Activated naive CD4-positive, alpha-beta T cell (primary cell): ENCODE measurements at places on chromosomes 2 and 18.

- no peak for DNase-seq
Observed at GRCh38 chr2:240586919-240587800, 626 bp downstream of the CAPN10 start.

DNA sequence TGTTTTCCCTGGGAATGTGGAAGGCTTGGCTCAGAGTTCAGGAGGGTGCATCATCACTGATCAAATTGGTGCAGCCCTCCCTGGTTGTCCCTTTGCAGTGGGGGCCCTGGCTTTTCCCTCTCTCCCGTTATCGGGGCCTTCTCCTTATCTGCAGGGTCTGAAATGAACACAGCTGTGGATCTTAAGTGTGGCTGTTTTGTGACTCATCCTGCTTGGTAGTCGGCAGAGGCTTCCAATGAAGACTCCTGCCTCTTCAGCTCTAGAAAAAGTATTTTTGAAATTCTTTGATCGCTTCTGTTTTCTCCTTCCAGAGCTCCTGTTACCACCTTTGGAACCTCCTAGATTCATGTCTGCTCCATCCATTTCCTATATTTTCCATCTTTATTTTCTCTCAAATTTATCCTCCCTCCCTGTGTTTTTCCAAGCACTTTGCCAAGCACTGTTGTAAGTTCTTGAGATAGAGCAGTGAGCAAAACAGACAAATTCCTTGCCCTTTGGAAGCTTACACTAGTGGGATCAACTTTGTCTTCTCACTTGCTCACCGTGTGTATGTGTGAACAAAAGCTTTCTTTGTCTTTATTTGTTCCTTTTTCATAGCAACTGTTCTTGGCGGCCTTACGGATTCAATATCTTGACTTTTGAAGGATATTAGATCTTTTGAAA is 45.7 kb downstream of the RALB start:
- no peak for DNase-seq

DNA sequence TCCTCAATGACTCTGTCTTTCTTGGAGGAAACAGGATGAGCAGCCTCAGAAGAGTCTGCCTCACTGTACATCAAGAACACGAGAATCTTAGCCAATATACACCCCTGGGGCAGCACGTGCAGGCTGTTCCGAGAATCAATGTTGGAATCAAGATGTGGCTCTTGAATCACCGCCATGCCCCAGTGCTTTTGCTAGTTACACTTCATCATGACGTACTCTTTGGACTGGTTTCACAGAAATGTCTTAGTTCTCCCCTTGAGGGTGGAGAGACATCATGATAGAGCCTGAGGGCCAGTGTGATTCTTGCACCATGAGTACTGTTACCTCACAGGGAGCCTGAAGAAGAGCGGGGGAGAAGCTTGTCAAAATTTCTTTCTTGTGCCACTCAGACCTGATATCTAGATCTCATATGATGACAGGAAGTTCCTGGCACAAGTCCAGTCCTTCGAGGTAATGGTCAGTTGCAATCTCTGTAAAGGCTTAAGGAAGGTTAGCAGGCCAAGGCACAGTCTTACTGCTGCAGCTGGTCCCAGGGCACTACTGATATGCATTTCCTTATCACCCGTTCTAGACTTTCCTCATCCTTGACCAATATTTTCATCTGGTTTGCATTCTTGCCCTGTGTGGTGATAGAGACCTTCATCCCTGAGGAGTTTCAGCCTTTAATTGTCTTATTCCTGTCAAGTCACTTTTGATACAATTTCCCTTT is 28.2 kb upstream of the STAT4 start:
- no peak for DNase-seq

- no peak for DNase-seq
Observed at GRCh38 chr2:132923787-132924186, 253.8 kb upstream of the LYPD1 start.

GRCh38 chr2:235692671-235693171 is 198.9 kb downstream of the AGAP1 start:
- DNase-seq, result no peak

DNA sequence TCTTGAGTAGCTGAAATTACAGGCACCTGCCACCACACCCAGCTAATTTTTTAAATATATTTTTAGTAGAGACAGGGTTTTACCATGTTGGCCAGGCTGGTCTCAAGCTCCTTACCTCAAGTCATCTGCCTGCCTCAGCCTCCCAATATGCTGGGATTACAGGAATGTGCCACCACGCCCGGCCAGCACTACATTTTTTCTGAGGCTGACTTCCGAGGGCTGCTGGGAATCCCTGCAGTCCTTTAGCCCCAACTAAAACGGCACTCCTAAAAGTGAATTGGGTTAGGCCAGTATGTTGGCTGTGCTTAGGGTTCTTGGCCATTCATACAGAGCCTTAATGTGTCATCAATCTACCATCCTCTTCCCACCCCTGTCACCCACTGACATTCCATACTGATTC is 375.4 kb downstream of the DCC start:
- no peak for DNase-seq

- DNase-seq, result peak; percentile 69
Observed at GRCh38 chr2:170409164-170409535, 231.2 kb downstream of the MYO3B start.

DNA sequence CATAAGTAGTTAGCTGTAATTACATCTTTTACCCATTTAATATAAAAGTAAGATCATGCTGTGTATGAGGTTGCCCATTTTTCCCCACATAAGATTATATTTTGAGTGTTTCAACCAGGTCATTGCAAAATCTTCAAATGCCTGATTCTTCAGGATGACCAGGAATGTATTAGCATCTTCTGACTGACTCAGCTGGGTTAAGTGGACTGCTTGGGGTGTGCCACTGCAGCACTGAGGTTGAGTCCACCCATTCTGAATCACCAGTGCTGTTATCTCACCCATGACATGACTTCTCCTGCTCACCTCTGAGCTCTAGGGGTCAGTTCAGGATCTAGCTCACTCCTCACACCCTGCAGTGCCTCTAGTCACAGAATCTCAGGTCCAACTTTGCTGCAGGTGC is 576.7 kb upstream of the ZEB2 start:
- no peak for DNase-seq

GRCh38 chr2:37149626-37150322 is 7.0 kb downstream of the EIF2AK2 start:
- DNase-seq, result no peak

GRCh38 chr18:47949202-47949601 is 18.7 kb upstream of the SMAD2 start:
- DNase-seq, result no peak

DNA sequence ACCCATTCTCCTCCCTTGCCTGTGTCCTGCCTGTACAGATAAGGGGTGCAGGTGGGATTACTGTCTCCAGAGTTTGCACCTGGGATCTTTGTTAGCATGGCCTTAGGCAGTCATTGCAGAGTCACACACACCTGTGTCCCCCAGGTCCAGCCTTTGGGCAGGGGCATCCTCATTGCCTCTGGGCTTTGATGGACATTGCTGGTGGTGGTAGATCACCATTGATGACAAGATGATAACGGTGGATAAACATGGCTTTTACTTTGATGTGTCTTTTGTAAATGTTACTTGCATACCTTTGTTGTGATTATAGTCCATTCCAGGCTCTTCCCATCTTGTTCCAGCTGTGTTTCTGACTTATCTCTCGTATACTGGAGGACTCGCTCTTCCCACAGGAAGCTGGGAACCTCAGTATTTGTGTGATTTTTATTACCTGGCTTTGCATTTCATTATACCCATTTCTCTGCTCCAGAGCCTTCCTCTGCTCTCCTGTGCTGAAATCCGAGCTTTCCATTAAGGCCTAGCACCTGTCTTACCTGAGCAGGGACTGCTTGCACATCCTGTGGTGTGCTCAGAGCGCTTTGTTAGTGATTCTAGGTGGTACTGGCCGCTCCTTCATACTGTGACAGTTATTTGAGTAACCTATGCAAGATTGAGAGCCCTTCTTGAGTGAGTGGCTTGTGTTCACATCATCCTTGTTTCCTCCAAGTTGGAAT is 79.2 kb downstream of the PTPRM start:
- DNase-seq, result no peak

- no peak for DNase-seq
Observed at GRCh38 chr2:205984381-205984780, 101.6 kb downstream of the INO80D start.

- no peak for DNase-seq
Observed at GRCh38 chr2:40455661-40456060, 3.8 kb upstream of the SLC8A1 start.

GRCh38 chr2:176581557-176582165 is 312.4 kb downstream of the MTX2 start:
- DNase-seq, result no peak

DNA sequence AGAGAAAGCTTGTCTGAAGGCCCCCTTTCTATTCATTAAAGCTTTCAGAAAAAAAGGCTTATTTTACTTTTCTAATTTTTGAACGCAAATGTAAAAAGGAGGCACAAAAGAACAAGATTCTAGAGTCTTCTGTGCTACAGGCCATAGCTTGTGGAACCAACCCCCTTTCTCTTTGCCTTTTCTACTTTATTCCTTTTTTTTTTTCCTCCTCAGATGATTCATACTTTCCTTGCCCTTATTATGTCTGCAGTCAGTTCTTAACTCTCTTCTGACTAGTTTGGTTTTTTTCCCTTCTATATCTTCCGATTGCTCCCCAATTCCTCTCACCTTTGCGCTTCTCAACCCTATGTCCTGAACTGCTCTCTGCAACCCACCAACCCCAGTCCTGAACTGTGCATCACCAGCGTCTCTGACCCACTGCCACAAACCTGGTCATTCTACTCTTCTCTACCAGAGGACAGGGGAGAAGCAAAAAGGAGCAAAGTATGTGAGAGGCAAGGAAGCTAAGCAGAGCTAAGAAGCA is 56.9 kb upstream of the WIPF1 start:
- no peak for DNase-seq

GRCh38 chr2:59694176-59694575 is 859.3 kb downstream of the BCL11A start:
- no peak for DNase-seq

GRCh38 chr2:236661061-236661761 is 91.6 kb downstream of the ACKR3 start:
- no peak for DNase-seq

- DNase-seq, result peak; percentile 27
Observed at GRCh38 chr2:72915907-72916742, 1.2 kb upstream of the EMX1 start.

GRCh38 chr2:135894930-135895329 is 18.7 kb upstream of the MCM6 start:
- no peak for DNase-seq

GRCh38 chr2:106187273-106187891 is 6.7 kb downstream of the UXS1 start:
- no peak for DNase-seq

GRCh38 chr2:234680688-234681619 is 184.1 kb upstream of the ARL4C start:
- no peak for DNase-seq

GRCh38 chr2:186543561-186544131 is 46.2 kb upstream of the ITGAV start:
- no peak for DNase-seq

DNA sequence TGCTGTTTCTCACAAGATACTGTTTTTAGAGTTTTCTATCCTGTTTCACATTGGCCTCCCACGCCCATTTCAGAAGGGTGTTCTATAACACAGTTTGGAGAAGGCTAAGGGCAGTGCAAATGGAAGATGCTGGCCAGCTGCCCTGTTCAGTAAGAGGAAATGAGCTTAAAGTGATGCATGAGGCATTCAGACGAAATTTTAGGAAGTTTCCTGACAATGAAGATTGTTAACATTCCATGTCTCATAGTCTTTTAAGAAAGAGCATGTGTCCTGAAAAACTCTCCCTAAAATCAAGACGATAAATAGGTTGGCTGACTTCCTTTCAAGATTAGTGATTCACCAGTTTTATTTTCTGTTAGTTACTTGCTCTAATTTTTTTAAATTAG is 484.2 kb upstream of the NRP2 start:
- no peak for DNase-seq

GRCh38 chr2:197885587-197885986 is 81.2 kb downstream of the PLCL1 start:
- no peak for DNase-seq

DNA sequence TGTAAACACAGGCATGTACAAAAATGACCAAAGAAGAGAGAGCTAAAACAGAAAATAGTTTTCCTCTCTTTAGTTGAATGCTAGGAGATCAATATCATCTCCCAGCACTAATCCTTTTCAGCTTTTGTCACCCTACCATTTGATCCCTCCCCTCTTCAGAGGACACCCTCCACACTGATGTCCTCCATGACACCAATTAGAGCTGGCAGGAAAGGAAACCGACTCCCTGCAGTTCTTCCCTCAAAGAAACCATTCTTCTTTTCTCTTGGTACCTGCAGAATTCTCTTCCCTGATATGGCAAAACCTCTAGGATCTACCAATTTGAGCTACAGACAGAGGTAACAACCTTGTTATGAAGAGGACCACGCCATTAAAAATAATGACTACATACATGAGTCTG is 5.3 kb downstream of the EPB41L3 start:
- no peak for DNase-seq

DNA sequence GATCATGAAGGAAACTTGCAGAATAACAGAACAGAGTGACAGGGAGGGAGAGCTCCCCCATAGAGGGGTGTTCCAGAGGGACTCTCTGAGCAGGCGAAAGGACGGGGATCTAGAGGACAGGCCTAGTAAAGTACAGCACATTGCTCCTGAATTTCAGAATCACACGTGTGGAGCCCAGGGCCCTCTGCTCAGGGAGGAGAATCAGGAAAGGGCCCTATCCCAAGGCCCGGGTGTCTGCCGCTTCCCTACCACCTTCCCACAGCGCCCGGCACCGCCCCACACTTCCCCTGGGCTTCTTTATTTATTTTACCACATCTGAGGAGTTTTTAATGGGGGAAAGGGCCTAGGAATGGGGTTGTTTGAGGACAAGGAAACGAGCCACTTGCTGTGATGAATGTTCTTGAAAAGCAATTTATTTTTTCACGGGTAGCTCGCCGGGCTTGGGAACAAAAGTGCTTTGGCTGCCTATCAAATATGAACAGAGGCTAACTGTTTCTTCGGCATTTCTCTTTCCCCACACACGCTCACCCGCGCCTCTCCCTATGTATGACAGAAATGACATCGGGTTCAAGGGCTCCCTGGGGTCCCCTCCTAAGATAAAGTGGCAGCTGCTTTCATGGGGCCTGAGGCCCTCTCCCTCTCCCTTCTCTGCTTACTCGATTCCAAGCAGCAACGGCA is 79.3 kb upstream of the GLI2 start:
- no peak for DNase-seq

DNA sequence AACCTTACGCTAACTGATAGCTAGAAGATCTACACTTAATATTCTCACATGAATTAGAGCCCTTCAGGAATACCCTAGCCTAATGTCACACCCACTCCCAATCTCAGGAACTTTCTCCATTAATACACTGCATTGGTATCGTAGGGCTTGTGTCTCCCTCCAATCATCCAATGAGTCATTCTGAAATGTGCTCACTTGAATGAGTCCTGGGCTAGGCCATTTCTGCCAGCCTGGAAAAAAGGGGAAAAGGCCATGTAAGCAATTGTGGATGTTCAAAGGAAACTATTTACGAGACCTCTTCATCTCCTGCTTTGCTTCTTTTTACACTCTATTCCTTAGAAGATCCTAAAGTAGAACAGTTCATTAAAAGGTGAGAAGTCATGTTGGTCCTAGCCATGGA is 18.8 kb downstream of the ZEB2 start:
- DNase-seq, result no peak

GRCh38 chr18:12060182-12060870 is 33.3 kb upstream of the ANKRD62 start:
- DNase-seq, result no peak

- no peak for DNase-seq
Observed at GRCh38 chr2:200494048-200494447, 15.8 kb downstream of the KCTD18 start.
